ENCODE measurements at places on chromosomes 1 and 21.

GRCh38 chr1:198437332-198437731, 103.1 kb downstream of the ATP6V1G3 start:
- no peak for DNase-seq

GRCh38 chr1:234607109-234608024, 2.6 kb downstream of the IRF2BP2 start:
- peak; percentile 56 for DNase-seq

DNA sequence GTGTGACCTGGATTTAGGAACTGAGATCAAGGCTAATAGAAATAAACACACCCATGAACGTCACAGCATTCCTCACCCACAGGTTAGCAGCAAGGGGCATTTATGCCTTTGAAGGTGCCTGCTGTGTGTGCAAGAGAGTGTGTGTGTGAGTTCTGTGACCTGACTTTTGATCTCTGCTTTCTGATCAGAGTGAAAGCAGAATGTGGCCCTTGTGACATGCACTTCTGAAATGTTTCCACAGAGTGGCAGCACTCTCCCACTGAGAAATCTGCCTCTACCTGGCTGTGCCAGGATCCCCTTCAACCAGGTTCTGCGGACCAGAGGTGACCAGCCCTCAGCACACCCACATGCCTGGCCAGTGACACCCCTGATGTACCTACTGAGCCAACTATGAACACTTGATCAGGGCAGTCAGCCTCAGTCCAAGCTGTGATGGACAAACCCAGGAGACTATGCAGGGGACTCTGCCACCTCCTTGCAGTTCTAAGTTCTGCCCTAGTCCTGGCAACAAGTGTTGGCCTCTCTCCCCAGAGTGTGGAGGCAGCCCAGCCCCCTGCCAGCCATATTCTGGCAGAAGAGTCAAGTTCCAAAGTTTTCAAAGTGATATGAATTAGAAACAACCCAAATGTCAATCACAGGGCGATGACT, 41.0 kb downstream of the RXRG start:
- DNase-seq, result peak; percentile 34

- no peak for DNase-seq
Measured at GRCh38 chr1:33180226-33180910, 1.5 kb downstream of the TRIM62 start.

DNA sequence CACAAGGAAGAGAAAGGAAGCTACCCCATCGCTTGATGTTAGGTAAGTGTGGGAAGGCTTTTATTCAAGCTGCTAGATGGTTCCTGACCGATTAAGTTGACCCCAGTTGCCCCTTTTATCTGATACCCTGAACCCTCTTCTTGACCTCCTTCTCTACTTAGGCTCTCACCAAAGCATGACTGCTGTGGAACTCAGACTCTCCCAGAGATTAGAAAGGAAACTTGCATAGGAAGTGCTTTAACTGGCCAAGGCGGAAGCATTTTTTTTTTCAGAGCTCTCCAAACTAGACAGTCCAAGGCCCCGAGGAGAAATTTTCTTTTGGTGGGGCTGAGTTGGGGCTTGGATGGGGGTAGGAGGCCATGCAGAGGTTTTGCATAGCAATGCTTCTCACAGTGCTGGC, 101.3 kb upstream of the USP24 start:
- no peak for DNase-seq

GRCh38 chr1:41742219-41742618, 176.5 kb downstream of the HIVEP3 start:
- DNase-seq, result no peak

GRCh38 chr1:231861541-231862481, 235.2 kb downstream of the DISC1 start:
- no peak for DNase-seq

DNA sequence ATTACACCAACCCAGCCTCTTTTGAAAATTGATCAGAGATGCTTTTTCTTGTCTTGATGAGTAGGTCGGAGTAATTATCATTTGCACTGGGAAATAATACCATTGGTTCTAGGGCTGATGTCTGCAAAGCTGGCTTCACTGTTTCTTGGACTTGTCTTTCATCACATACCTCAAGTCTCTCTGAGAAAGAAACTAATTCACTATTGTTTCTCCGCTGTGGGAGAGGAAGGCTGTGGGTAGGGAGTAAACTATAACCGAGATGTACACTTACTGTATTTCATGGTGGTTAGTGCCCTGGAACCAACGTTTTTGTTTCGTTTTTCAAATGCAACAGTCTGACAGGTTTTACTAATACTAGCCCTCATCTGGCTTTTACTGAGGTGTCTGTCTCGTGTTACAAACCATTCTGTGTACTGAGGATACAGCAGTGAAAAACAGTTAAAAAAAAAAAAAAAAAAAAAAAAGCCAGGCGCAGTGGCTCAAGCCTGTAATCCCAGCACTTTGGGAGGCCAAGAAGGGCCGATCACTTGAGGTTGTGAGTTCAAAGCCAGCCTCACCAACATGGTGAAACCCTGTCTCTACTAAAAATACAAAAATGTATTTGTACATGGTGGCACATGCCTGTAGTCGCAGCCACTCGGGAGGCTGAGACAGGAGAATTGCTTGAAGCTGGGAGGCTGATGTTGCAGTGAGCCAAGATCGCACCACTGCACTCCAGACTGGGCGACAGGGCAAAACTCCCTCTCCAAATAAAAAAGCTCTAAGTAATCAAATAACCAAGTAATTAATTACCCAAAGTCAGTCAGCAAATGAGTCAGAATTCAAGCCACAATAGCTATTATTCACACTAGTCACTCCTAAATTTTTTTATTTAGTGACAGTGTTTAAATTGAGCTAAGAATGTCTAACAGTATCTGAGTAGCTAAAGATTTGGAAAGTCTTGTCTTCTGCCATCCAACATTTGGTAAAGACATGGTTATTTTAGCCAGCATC, 23.3 kb downstream of the TOMM20 start:
- DNase-seq, result peak; percentile 30

DNA sequence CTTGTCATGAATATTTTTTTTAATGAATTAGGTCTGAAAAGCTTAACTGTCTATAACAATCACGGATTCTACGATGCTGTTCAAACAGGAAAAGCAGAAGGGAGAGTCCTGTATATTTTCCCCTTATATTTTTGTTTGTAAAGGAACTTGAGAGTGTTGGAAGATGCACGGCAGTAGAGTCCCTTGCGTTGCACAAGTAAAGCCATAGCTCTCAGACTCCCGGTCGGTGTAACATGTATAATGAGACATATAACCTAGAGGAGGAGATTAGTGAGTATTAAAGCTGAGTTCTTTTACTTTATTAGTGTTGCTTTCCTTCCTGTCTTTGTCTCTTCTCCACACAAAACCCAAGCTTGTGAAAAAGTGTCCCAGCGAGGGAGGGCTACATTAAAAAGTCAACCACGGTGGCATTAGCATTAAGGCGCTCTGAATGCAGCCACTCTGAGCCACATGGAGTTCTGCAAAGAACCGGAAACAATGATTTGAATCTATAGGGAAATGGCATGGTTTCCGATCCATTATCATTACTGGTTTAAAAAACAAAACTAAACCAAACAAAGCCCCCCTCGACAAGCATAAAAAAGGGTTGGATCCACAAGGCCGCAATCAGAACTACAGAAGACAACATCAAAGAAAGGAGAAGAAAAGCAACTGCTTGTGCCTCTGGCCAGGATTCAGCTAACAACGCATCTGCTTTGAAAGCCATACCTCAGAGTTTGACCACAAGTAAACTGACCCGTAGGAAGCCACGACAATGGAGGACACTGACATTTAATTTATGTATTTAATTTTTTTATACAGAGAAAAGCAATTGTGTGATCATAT, 356.8 kb downstream of the LMO4 start:
- no peak for DNase-seq

- no peak for DNase-seq
Measured at GRCh38 chr1:115082949-115083348, 6.4 kb downstream of the TSPAN2 start.

DNA sequence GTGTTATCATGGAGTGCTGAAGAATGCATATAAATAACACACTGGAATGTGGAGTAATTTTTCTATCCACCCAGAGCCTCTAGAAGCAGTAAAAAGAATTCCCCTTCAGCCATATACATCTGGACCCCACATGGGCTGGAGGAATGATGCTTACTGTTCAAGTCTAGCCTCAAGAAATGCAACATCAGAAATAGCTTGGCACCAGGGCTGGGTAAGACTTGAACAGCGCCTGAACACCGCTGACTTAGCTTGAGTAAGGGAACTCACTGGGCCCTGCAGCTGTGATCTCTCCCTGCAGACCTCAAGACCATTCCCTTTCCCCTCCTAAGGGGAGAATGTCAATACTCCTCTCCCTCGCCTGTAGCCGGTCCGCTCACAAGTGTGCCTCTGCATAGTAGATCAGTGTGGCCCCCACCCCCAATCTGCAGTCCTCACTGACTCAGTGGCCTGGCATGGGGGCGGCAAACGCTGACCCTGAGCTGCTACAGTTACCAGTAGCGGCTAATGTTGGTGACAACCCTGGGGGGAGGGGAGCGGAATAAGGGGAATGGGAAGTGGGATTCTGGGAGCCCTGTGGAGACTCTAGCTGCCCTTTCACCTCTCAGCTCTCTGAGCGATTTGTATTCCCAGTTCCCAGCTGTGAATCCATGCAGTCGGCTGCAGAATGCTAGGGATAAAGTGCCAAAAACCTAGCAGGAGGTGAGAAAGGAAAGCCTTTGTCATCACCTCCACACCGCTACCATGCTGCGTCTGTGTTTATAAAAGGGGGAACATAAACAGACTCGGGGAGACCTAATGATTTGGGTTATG, 483.9 kb downstream of the DISC1 start:
- no peak for DNase-seq

- peak; percentile 85 for DNase-seq
Measured at GRCh38 chr1:54287176-54287650, 87.2 kb downstream of the MRPL37 start.

DNA sequence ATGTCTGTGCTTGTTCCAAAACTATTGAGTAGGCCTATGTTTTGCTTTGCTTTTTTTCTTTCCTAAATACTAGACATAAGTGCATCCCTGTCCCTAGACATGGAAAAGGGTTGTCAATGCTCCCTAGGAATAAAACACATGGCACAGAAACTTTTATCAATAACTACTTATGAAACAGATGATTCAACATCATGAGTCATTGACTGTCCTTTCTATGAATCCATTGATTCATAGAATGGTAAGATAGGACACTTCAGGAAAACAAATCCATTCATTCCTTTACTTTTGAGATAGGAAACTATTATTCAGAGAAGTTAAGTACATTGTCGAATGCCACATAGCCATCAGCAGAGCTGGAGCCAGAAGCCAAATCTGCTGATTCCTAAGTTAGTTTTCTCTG, 147.5 kb downstream of the TSEN15 start:
- DNase-seq, result no peak

GRCh38 chr21:37593740-37594471, 227.3 kb downstream of the DYRK1A start:
- DNase-seq, result no peak

DNA sequence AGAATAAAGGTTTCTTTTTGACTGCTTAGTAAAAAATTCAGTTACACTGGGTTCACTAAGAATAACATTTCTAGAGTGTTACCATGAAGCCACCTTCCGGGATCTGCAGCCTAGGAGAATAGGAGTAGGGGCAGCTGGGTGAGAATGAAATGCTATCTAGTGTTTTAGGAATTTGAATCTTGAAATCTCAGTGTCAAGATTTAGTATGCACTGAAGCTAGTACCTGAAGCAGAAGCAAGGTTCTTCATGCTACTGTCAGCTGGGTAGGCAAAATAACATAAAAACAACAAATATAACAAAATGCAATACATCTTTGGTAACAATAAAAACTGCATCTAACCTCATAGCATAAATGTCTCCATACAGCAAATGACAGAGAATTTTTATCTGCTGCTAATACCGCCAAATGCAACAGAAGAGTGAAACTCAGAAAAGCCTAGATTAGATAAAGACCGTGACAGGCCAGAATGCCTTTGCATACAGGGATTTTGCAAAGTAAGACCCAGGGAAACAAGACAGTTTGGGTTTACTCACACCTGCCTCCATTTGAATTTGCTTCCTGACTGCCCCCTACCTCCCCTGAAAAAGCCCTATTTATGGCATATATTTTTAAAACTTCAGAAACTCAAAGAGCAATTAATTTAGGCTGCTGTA, 58.2 kb downstream of the GADD45A start:
- DNase-seq, result no peak

DNA sequence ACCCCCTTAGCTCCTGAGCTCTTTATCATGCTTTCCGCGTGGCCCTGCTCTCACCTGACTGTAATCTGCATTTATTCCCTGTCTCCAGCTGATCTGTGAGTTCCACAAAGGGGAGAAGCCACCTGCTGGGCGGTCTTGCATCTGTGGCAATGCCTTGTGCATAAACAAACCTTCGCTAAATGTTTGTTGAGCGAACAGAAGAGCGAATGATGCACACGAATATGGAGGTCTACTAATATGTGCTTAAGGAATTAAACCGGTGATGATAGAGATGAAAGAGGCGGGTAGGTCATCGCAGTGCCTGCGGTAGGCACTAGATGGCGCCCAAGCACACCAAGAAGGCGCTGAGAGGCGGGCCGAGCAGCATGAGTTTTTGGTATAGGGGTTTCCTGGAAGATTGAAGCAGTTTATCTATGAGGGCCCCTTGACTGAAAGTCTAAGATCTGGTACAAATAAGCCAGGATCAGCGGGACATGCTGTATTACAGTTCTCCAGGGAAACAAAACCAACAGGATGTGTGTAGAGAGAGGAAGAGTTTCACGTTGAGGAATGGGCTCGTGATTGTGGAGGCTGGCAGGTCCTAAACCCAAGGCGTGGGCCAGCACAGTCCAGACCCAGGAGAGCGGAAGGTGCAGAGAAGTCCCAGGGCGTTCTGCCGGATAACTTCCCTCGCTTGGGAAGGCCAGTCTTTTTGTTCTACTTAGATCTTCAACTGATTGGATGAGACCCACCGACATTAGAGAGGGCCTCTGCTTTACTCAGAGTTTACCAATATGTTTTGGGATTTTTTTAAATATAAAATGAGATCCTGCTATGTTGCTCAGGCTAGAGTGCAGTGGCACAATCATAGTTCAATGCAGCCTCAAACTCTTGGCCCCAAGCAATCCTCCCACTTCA, 34.7 kb downstream of the TOMM20 start:
- DNase-seq, result peak; percentile 93
